ENCODE measurements at places on chromosomes 1 and 21. TPM values are rescaled to one million over a fixed set of nuclear protein-coding genes. Genes with fewer than 3 reads are reported as not detected.

HPCAL4 gene
- total RNA-seq = 195 TPM

CLEC20A gene
- not detected for total RNA-seq

LCE3D gene
- total RNA-seq = not detected

DIO1 gene
- total RNA-seq = not detected

CADM3 gene
- total RNA-seq = 134 TPM

FAM72A gene
- 3.0 TPM for total RNA-seq

BACE2 gene
- total RNA-seq = 6.5 TPM

RIPPLY3 gene
- 0.23 TPM for total RNA-seq

SPRR4 gene
- total RNA-seq = not detected

CHIT1 gene
- total RNA-seq = 0.46 TPM

PEX14 gene
- total RNA-seq = 9.7 TPM

S100A7A gene
- total RNA-seq = not detected

LEFTY1 gene
- total RNA-seq = 0.69 TPM

MEX3A gene
- total RNA-seq = 33.4 TPM

F13B gene
- not detected for total RNA-seq

TRIM17 gene
- 4.4 TPM for total RNA-seq

FABP3 gene
- 70.6 TPM for total RNA-seq

XKR8 gene
- total RNA-seq = 2.8 TPM

TNFRSF14 gene
- 2.8 TPM for total RNA-seq

Measured in diencephalon (tissue), 1 donor.